ENCODE measurements at places on chromosomes 7 and 10. TPM values are rescaled to one million over a fixed set of nuclear protein-coding genes. Genes with fewer than 3 reads are reported as not detected.

DNA sequence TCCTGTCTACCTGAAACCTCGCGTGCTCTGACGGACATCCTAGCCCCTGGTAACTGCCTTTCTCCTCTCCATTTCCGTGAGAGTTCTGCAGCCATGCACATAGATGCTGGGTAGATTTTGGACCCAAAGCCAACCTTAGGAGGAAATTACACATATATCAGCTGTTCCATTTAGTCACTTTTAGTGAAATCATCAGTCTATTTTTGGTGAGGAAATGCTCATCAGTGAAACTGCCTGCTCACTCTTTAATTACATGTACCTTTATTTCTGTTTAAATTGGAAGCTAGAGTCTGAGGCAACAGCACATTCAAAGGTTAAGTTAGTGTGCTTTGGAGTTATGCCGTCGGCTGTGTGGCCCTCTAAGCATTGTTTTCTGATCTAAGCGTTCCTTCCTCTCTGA is 231.3 kb downstream of the WDR37 start:
- H3K27ac ChIP-seq: no peak overlapping the region
- DNase-seq: no peak
- H3K36me3 ChIP-seq: no peaks in the 10 kb centered on the region
- no peak overlapping the region for H3K4me3 ChIP-seq
- H3K27me3 ChIP-seq: peaks cover 51% of the 10 kb centered on the region
- no peaks in the 10 kb centered on the region for H3K4me1 ChIP-seq

DNA sequence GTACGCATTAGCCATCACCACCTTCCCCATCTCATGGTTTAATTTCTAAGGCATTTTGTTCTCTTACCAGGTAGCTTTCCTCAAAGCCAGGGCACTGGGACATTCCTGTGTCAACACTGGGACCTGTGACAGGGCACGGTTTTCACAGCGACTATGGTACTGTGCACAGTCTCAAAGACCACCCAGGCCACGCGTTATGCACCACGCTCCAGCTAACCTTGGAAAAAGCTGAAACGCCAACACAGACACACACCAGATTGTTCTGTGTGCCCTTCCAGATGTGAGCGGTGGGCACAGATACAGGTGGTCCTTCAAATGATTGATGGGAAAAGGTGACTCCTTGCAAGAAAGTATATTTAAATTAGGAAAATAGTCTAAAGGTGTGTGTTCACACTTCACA is 337.3 kb downstream of the WDR37 start:
- no peak overlapping the region for H3K27ac ChIP-seq
- no peaks in the 10 kb centered on the region for H3K4me1 ChIP-seq
- no peak overlapping the region for H3K4me3 ChIP-seq
- H3K36me3 ChIP-seq: no peaks in the 10 kb centered on the region
- 0 out of 2 replicates have a peak, but pooled peaks cover 4% of the 10 kb centered on the region for H3K27me3 ChIP-seq
- no peak for DNase-seq

Gene JCAD
- total RNA-seq: 17.5 TPM

Gene C10orf53
- not detected for total RNA-seq
